ENCODE measurements at places on chromosomes 6 and 20.

- no peak for DNase-seq
Measured at GRCh38 chr6:138410972-138411880, 7.2 kb downstream of the HEBP2 start.

DNA sequence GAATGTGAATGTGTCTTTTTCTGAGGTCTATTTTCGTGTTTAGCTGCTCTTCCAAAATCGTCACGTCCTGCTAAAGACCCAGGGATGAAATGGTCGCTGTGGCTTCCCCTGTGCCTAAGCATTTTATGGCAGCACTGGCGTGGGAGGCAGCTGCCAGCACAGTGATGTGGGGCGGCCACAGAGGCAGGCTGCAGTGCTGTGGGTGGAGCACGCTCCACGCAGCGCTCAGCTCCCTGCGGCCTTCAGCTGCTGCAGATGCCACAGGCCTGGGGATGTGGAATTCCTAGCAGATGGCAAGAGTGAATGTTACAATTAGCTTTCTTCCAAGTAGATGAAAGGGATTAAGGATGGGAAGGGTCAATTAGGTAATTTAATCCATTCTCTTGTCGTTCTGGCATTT is 242.6 kb downstream of the SMOC2 start:
- DNase-seq: no peak

GRCh38 chr6:130293800-130294199 is 71.0 kb upstream of the SAMD3 start:
- peak; percentile 11 for DNase-seq

GRCh38 chr6:129882510-129883023 is 21.5 kb upstream of the TMEM244 start:
- no peak for DNase-seq

DNA sequence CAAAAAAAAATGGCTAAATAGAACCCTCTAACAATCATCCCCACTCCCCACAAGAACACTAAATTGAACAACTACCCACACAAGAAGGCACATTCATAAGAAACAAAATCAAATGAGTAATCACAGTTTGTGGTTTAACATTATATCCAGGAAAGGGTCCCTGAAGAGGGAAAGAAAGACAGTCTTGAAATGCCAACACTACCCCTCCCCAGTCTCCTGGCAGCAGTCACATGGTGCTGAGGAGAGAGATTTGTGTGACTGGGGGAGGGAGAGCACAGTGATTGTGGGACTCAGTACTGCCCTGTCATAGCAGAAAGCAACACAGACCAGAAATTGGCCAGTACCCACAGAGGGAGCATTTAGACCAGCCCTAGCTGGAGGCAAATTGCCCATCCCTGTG is 443.7 kb upstream of the BTBD3 start:
- no peak for DNase-seq

GRCh38 chr6:22952097-22952496 is 382.7 kb downstream of the HDGFL1 start:
- no peak for DNase-seq

DNA sequence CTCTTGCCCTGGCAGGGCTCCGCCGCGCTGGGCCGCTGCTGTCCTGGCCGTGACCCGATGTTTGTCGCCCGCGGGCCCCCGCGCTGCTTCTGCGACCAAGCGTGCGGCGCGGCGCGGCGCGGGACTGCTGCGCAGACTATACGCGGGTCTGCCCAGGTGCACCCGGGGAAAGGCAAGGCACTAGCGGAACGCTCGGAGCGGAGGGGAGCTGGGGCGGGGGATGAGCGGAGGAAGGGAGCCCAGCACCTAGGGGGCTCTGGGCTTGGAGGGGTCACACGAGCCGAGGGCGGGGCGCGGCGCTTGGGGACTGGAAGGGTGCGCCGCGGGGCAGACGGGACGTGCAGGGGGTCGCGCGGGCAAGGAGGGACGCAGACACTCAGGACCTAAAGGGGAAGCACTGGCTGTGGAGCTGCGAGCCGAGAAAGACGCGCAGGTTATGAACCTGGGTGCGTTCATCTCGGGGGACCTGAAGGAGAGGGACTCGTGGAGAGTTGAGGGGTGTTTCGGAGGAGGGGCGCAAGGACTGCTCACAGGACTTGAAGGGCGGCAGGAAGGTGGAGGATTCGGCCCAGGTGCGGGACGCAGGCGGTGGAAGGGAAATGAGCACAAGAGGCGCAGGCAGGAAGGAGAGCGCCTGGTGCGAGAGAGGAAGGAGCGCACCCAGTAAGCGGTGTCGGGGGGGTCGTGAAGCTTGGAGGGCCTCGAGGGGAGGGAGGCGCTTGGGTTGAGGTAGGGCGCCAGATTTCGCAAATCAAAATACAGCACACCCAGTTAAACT is 40.8 kb upstream of the ZNFX1 start:
- no peak for DNase-seq

DNA sequence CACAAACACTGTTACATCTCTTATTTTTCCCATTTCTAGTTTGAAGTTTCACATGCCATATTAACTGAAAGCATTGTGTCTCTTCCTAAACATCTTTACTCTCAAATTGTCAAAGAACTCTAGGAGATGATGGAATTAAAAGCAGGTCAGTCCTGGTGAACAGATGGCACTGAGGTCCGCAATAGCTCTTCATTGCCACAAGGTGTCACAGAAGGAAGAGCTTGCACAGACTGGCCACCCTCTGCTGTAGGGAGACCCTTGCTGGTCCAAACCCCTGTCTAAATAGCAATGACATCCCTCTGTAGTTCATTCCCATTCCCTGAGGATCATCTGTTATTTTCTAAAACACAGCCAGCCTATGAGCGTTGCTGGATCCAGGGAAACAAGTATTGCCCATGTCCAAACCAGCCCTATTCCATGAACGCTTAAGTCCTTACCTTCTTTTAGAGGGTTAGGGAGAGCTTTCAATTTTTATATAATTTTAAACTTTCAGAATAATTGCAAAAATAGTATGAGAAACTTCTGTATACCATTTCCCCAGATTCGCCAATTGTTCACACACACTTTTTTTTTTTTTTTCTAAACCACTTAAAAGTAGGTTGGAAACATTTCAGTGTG is 10.1 kb upstream of the HDAC2 start:
- no peak for DNase-seq

DNA sequence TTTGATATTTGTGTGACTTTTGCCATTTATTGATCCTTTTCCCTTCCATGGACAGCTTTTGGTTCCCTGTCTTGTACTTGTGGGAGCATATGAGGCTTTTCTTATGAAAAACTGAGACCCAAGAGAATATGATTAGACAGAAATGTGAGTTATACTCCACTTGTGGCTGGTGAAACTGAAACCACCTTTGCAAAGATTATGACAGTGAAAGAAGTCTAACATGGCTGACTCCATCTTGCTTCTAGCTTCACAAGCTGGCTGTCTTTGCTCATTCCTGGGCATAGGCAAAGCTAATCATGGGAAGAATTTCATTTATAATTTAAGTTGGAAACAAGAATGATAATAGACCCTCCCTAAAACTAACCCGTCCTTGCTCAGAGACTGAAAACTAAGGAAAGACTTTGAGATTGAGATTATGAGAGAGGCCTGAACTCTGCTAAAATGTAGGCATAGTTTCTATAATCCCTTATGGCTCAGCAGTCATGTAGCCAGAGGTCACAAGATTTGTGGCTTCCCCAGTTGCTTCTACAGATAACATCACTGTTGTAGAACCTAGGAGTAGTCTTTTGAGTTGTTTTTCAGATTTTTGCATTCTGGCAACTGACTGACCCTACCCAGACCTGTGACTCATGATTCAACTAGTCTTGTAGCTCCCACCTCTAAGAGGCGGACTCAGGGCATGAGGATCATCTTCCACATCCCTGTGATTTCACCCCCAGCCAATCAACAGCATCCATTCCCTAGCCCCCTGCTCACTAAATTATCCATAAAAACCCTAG is 50.9 kb upstream of the CD2AP start:
- DNase-seq: no peak

DNA sequence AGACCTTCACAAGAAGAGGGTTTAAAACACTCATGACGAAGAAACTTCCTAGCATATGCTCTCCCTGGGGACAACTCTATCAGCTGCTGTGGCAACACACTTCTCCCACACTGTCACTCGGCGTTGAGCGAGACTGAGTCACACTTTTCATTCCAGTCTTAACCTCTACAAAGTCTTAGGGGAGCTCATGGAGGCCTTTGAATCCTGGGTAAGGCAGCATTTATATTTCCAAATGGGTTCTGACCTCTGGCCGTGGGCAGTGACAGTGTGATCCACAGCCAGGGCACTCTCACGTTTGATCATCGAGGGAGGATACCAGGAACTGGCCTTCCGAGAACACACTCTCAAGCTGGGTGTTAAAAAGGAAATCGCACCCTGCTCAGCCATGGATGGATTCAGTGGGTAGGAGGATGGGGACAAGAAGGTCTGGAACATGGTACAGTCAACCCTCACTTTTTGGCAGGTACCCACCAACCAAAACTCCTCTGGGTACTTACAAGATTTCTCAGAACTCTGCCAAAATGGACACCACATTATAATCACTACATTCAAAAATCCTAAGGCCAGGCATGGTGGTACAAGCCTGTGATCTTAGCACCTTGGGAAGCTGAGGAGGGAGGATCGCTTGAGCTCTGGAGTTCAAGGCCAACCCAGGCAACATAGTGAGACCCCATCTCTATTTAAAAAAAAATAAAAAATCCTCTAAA is 19.6 kb downstream of the RRBP1 start:
- DNase-seq: no peak

DNA sequence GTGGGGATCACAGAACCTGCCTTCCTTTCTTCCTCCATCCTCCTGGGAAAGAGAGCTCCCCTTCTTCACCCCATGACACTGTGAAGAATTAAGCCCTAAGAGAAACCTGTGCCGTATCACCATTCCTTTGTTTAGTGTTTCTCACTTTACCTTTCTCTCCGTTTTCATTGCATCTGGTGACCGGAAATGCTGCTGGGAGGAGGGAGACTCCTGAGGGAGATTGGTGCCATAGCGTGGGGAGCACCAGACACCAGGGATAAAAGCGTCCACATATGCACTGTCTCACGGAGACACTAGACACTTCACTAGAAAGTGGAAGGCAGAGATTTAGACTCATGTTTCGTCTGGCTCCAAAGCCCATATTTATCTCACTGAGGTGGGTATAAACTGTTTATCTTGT is 15.5 kb upstream of the ULBP3 start:
- no peak for DNase-seq

- no peak for DNase-seq
Measured at GRCh38 chr20:48079028-48079427, 293.7 kb upstream of the SULF2 start.

GRCh38 chr6:149031859-149032598 is 285.2 kb downstream of the UST start:
- peak; percentile 17 for DNase-seq

GRCh38 chr6:52644253-52644652 is 26.7 kb upstream of the TMEM14A start:
- DNase-seq: no peak

DNA sequence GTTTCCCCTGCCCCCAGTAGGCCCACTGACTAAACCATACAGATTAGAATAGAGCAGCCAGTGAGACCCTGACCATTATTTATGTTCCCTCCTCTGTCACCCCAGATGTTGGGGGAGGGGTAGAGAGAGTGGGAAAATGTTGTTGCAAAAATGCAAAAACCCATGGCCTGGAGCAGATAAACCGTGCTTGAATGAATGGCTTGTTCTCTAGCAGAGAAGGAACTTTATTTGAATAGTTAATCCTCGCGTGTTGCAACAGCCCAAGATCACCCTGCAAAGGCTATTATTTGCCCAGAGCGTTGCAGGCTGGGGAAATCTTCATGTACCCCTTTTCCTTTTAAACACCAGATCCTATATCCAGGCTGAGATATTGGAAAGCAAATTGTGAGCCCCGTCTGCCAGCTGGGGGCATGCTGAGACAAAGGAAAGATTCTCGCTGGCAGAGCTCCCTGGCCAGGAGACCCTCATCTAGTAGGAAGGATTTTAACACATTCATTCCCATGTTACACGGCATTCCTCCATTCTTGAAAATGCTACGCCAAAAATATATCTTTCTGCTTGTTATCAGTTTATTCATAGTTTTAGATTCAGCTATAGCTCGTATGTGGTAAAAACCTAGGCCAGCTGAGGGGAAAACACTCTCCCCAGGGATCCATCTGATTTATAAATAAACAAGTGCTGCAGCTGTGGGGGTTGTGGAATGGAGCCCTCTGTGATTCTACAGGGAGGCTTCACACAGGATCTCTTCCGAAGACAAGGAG is 53.0 kb downstream of the LINC00237 start:
- DNase-seq: no peak

DNA sequence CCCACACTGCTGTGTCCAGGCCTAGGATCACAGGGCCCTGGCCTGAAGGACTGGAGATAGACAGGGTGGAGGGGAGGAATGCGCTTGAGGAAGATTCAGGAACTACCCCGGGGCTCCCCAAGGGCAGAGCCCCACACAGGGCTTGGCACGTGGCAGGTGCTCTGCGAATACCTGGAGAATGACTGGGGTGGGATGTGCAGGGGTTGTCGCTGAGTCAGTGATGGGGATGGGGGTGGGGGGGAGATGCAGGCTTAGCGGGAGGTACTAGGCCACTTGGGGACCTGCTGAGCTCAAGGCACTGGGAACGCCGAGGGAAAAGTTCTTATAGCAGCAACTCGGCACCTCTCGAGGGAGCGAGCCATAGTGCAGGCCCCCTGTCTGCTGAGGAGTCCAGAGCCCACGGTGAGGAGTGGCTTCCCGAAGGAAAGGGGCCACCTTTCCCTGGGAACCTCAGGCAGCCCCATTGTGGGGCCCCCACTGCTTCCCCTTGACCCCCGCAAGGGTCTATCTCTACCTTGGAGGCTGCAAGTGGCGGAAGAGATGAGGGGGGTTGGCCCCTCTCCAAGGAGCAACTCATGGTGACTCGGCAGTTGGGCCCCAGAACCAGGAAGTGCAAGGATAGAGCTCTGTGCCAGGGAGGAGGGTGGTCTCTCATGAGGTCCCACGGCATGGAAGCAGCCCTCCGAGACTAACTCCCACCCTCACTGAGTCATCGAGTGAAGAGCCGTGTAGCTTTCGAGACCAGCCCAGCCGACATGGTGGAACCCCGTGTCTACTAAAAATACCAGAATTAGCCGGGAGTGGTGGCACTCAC is 33.1 kb downstream of the SRC start:
- DNase-seq: no peak

DNA sequence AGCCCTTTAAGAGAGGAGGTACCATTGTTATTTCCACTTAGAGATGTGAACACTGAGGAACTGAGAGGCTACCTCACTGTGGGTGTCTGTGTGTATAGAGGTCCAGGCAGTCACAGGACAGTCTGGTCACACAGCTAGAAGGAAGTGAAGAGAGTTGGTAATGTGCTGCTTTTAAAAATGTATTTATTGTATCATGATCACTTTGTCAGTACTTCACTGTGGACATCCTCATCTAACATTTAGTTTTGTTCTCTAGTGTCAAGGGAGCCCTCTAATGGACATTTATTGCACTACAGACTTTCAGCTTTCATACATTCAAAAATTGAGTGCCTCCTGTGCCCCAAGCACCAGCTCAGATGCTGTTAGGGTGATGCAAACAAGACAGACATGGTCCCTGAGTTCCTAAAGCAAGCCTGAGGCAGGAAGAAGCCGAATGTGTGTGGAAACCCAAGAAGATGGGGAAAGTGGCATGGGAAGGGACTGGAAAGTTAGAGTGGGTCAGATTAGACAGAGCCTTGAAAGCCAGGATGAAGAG is 123.0 kb downstream of the SLC16A10 start:
- peak; percentile 21 for DNase-seq

GRCh38 chr20:46894971-46895905 is 595 bp downstream of the EYA2 start:
- DNase-seq: no peak

Measured in stimulated activated CD4-positive, alpha-beta T cell treated with anti-CD3 and anti-CD28 coated beads, Interleukin-1b, Interleukin-23, amount 100 ng/mL, for 4 hours (primary cell).